ENCODE measurements at places on chromosomes 5 and 9. TPM values are rescaled to one million over a fixed set of nuclear protein-coding genes. Genes with fewer than 3 reads are reported as not detected.

AK6 gene
- 9.8 TPM for total RNA-seq

ARSI gene
- 0.14 TPM for total RNA-seq

ADGRD2 gene
- total RNA-seq = not detected

- DNase-seq = no peak
Observed at GRCh38 chr9:87991151-87991870, 17.0 kb upstream of the CDK20 start.

GRCh38 chr5:163917747-163918146 lies 412.3 kb downstream of the MAT2B start:
- no peak for DNase-seq

GRCh38 chr5:177370488-177371119 lies 12.9 kb downstream of the RGS14 start:
- peak; percentile 98 for DNase-seq

GRCh38 chr5:157592594-157592993 lies 17.0 kb upstream of the ADAM19 start:
- no peak for DNase-seq

- no peak for DNase-seq
Observed at GRCh38 chr9:4738866-4739586, 2.0 kb downstream of the AK3 start.

- DNase-seq = no peak
Observed at GRCh38 chr5:90612919-90613318, 54.3 kb downstream of the ADGRV1 start.

DNA sequence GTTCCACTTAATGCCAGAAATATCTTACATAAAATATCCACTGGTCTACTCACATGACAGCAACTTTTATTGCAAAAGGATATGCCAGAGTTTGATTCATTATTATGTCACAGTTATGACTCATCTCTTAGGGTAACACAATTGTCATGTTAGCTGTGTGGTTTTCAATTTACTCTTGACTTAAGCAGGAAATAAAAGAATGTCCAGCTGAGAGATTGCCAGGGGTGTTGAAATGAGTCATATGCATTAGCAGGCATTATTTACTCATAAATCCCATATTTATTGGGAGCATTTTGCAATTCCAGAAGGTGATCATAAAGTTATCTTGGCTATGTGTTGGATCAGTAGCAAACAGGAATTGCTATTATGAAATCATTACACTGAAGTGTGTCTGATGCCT lies 1164.6 kb upstream of the CDH18 start:
- no peak for DNase-seq

DNA sequence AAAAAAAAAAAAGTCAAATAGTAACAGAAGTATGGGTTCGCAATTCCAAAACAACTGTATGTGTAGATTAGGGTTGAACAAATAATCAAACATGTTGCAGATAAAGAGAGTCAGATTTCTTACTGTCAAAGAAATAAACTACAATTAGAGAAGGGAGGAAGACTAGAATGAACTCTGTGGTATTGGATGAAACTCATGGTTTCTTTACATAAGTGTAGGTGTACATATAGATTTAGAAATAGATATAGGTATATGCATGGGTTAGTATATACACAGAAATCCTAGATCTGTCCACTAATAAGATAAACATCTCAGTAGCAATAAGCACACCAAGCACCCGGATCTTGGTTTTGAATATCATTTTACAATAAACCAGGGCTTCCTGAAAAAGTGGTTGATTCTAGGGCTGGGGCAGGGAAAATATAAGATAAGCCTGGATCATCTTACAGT lies 21.3 kb downstream of the DTWD2 start:
- no peak for DNase-seq

DNA sequence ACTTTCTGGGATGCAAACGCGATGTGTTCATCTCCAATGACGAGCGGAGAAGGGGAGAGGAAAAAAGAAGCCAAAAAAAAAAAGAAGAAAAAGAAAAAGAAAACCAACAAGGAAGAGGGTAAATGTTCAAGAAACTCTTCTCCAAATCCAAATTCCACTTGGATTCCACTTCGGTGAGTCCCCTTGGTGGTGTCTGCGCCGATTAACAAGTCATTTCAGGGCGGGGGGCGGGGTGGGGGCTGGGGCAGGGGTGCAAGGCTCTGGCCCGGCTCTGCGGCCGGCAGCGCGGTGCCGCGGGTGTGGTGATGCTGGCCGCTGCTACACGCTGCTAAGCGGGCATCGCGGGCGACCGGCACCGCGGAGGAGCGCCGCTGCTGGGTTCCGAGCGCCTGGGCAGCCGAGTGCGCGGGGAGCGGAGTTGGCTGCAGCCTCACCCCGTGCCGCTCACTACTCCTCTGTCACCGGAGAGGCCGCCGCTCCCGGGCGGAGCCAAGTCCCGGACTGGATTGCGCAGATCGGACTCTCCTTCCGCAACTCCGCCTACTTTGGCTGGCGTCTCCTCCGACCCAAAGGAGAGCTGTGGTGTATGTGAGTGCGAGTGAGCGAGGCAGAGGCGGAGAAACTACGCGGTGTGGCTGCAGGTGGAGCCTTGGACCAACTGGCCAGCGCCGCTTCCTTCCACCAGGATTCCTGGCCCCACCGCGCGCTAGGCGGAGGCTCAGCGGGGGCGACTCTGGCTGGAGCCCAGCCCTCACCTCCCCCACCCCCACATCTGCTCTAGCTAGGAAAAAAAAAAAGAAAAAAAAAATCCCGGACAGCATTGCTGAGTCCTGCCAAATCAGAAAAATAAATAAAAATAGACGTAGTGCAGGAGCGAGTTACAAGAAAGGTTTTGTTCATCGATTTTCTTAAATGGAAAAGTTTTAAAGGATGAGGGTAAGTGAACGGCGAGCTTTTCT lies at the start of gene SEMA6A:
TSS of gene SEMA6A (minus strand) at position 457 of the 959 bp plus-strand sequence. CDS start 69,879 bp downstream, outside the sequence.
- DNase-seq = peak; percentile 92

DNA sequence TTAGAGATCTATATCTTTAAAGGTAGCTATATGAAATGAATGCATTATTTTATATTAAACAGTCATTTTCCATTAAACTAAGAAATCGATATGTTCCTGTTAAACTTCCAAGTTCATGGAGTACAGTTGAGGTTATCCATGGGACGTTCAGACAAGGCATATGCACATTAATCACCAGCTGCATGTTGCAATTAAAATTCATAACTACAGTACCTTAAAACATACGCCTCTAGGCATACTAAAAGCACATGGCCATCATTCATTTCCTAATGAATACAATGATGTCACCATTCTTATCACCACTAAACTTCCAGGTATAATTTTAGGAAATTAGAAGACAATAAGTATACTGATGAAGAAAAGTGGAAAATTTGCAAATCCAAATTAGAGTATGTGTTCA lies 174.3 kb downstream of the CDH12 start:
- DNase-seq = no peak

DNA sequence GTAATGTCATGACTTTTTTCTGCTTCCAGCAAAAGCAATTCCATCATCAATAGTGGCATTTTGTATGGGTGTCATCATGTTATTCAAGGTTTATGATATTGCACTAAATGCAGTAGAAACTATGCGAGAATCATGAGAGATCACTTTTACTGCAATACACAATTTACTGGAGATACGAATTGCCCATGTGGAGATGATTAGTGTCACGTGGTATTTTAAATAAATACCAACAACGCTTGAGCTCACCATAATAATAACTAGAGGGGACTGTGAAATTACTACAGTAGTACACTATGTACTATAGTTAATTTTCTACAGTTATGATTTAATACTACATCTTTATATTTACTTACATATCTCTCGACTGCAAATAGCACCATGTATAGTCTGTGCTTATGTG lies 49.7 kb downstream of the FAM174A start:
- no peak for DNase-seq

DNA sequence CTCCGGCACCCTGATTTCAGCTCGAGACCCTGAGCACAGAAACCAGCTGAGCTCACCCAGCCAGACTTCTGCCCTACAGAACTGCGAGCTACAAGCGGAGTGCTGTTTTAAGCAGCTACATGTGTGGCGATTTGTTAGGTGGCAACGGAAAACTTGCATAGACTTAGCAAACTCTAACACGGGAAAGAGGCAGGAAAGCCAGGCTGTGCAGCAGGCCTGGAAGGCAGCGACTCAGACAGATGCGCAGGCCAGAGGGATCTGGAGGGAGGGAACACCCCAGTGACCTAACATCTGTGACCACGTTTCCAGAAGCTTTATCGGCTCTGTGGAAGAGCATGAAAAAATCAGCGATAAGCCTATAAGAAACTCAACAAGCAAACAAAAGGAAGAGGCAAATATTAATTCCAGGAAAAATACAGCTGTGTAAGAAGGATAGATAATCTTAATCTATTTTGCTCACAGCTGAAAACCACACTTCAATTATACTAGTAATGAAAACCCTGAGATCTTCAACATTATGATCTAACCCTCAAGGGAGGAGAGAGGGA lies 11.0 kb downstream of the UBAC1 start:
- DNase-seq = no peak
